Mucosa of descending colon (tissue), 3 donors: ENCODE measurements at places on chromosomes 11 and 22. TPM values are rescaled to one million over a fixed set of nuclear protein-coding genes. Genes with fewer than 3 reads are reported as not detected.

The CD3E gene
- 9.7 TPM for total RNA-seq

The GSTT2 gene
- not detected for total RNA-seq

The NAALADL1 gene
- 6.9 TPM for total RNA-seq

GRCh38 chr11:45538939-45539338, 126.5 kb downstream of the CHST1 start:
- DNase-seq, result no peak

GRCh38 chr11:40387240-40387980, 1072.0 kb downstream of the LRRC4C start:
- no peak for DNase-seq
